ENCODE measurements at places on chromosomes 13 and 19. TPM values are rescaled to one million over a fixed set of nuclear protein-coding genes. Genes with fewer than 3 reads are reported as not detected.

BRSK1 gene
- total RNA-seq, result 5.7 TPM

ZNF615 gene
- total RNA-seq, result 5.5 TPM

CGB2 gene
- total RNA-seq, result not detected

SLC10A2 gene
- total RNA-seq, result not detected

RASAL3 gene
- 104 TPM for total RNA-seq

FUZ gene
- total RNA-seq, result 33.4 TPM

GPR18 gene
- 16.3 TPM for total RNA-seq

CYP4F8 gene
- total RNA-seq, result not detected

SYNGR4 gene
- not detected for total RNA-seq

TLE6 gene
- total RNA-seq, result 1.3 TPM

SSC5D gene
- total RNA-seq, result 0.63 TPM

ZNF44 gene
- 6.9 TPM for total RNA-seq

MAP3K10 gene
- total RNA-seq, result 13.6 TPM

MIDN gene
- total RNA-seq, result 45.3 TPM

UGGT2 gene
- not detected for total RNA-seq

RNF6 gene
- 53.5 TPM for total RNA-seq

UPK1A gene
- 0.23 TPM for total RNA-seq

TMEM59L gene
- total RNA-seq, result not detected

PRSS57 gene
- not detected for total RNA-seq

EHD2 gene
- 0.10 TPM for total RNA-seq

UCHL3 gene
- total RNA-seq, result 42.7 TPM

CRX gene
- not detected for total RNA-seq

CLEC4G gene
- total RNA-seq, result not detected

EDDM13 gene
- 0.42 TPM for total RNA-seq

LIM2 gene
- total RNA-seq, result 1.2 TPM

PRKD2 gene
- total RNA-seq, result 60.5 TPM

LILRB5 gene
- not detected for total RNA-seq

ADGRE1 gene
- total RNA-seq, result 0.44 TPM

DIAPH3 gene
- total RNA-seq, result 19.0 TPM

SPACA4 gene
- total RNA-seq, result not detected

GRIK5 gene
- total RNA-seq, result 0.59 TPM

ATP8B3 gene
- total RNA-seq, result 1.5 TPM

PDX1 gene
- not detected for total RNA-seq

NDUFB7 gene
- total RNA-seq, result 128 TPM

SOX1 gene
- not detected for total RNA-seq

MED25 gene
- 48.2 TPM for total RNA-seq

NAA16 gene
- 21.5 TPM for total RNA-seq

ELL gene
- total RNA-seq, result 24.3 TPM

STOML3 gene
- total RNA-seq, result not detected
